ENCODE measurements at places on chromosomes 2 and 18.

DNA sequence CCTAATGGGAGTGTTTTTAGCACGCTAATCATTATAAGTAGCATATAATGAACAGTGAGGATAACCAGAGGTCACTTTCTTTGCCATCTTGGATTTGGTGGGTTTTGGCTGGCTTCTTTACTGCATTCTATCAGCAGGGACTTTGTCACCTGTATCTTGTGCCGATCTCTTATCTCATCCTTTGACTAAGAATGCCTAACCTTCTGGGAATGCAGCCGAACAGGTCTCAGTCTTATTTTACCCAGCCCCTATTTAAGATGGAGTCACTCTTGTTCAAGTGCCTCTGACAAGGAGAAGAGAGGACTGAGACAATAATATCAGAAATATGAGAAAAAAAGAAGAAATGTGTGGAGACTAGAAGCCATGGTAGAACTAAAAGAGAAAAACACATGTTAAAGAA is 276.4 kb downstream of the TMX3 start:
- DNase-seq = no peak

GRCh38 chr2:187576906-187577305 is 22.7 kb upstream of the TFPI start:
- DNase-seq = no peak

- DNase-seq = no peak
Observed at GRCh38 chr18:13112982-13113381, 105.6 kb upstream of the LDLRAD4 start.

DNA sequence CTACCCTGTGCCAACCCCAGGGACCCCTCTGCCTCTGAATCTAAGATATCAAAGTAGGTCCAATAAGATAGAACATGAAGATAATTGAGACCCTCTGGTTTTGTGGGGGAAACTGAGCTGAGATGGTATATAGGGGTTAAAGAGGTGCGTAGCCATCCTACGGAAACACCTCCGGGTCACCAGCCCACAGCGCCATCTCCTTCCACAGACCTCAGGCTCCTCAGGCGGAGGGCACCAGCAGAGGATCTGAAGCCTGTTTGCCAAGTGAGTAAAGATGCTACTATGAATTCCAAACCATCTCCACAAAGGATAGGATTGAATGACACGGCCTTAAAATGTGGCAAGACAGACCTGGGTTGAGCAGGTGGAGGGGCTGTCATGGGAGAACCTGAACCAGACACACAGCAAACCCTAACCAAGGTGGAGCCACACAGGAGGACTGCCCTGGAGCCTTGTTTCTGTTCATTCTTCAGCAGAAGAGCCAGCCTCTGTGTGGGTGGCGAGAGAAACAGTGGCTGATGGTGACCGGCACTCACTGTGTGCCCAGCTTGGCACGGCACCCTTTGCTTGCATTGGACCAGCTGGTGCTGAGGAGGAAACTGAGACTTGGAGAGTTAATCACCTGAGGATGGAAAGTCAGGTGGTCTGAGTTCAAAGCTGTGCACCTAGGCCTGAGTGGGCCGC is 10.2 kb downstream of the GBX2 start:
- DNase-seq = no peak

DNA sequence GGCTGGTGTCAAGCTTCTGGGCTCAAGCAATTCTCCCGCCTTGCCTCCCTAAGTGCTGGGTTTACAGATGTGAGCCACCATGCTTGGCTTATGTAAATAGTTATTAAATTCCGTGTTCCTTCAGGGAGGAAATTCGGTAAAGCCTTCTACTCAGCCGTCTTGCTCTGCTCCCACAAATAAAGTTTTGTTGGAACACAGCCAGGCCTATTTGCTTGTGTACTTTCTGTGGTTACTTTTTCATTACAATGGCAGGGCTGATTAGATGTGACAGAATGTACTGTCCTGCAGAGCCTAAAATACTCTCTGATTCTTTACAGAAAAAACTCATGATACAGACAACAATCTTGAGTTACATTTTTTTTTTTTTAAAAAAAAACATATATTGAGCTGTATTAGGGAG is 68.8 kb upstream of the TACR1 start:
- DNase-seq = no peak

DNA sequence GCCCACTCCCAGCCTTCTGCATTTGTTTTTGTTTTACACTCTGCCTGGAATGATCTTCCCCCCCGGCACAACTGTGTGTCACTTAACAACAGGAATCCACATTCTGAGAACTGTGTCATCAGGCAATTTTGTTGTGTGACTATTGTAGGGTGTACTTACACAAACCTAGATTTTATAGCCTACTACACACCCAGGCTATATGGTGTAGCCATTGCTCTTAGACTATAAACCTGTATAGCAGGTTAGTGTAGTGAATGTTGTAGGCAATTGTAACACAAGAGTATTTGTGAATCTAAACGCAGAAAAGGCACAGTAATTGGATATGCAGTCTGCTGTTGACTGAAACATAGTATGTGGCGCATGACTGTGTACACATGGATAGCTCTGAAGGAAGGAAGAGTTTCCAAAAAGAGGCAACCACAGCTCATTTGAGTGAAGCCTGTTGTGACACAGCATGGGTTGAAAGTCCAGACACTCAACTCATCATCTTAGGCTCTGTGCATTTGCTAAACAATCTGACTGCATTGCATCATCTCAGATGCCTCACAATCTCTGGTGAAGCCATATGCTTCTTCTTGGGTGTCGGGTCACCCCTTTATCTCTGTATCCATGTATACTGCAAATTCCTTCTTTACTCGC is 506.6 kb upstream of the SPHKAP start:
- DNase-seq = no peak

DNA sequence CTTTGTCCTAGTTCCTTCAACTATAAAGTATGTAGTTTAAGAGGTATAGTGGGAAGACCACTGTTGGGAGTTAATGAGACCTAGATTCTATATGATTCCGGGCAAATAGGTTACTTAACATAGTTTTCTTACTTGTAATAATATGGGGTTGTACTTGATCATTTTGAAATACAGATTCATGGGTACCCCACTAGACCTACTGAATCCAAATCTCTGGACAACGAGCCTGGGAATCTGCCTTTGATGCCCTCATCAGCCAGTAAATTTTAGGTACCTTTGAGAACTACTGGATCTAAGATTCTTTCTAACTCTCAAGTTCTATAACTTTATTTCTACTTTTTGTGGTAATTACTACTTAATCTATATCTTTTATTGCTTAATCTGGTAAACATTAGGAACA is 6.6 kb downstream of the BMPR2 start:
- no peak for DNase-seq

DNA sequence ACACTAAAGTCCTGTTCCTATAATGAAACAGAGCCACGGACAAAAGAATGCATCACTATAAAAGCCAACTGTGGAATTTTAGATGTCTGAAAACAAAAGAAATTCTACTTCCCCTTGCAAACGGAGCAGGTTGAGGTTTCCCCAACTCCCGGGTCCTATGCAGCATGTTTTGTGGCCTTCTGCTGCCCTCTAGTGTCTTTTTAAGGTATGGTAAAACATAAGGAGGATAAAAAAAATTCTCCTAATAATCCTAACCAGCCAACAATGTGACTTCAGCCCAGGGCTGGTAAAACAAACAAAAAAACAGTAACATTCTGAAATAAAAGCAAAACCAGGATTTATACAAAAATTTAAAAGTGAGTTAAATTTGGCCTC is 539.5 kb downstream of the NRXN1 start:
- no peak for DNase-seq

- DNase-seq = no peak
Observed at GRCh38 chr18:50886929-50887328, 8.0 kb downstream of the ME2 start.

DNA sequence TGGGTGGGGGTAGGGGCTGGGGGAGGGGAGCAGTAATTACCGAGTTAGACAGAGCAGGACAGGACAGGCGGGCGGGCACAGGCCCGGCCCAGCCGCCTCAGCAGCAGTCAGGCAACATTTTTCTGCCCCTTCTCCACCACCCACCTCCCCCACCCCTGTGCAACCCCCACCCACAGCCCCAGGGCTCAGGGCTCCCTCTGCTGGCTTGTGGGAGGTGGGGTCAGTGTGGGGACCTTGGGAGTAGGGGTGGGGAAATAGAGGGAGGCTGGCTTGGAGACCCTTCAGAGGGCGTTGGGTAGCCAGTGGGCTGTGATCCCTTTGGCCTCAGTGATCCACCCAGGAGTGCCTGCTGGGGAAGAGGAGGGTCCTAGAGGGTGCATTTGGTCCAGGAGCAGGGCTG is 6.4 kb downstream of the WNT6 start:
- peak; percentile 9 for DNase-seq

- no peak for DNase-seq
Observed at GRCh38 chr2:134152045-134153010, 101.5 kb upstream of the MGAT5 start.

DNA sequence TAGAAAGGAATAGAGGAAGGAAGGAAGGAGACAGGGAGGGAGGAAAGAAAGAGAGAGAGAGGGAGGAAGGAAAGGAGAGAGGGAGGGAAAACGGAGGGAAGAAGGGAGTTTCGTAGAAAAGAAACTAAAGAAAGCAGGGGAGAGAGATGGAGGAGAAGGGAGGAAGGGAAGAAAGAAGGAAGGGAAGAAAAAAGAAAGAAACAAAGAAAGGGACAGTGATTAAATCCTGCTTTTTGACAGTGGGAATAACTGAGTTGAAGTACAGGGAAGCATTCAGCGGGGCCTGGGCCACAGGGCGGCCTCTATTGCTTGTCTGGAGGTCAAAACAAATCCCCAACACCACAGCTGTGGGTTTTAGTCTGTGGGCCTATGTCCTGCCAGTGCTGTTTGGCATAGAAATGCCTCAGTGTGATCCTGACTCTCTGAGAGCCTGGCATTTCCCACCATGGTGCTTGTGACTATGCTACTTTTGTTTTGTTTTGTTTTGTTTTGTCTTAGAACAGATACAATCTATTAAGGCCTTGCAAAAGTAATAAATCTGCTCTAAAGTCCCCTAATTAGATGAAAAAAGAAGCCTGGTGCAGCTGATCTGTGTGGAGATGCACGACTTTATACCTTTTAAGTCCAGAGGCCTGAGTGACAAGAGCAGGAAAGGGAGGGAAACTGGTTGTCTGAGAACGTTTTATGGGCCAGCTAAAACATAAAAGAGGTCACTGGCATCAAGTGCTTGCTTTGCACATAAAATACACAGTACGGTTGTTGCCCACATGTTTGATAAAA is 40.0 kb downstream of the IL1RL2 start:
- DNase-seq = no peak

DNA sequence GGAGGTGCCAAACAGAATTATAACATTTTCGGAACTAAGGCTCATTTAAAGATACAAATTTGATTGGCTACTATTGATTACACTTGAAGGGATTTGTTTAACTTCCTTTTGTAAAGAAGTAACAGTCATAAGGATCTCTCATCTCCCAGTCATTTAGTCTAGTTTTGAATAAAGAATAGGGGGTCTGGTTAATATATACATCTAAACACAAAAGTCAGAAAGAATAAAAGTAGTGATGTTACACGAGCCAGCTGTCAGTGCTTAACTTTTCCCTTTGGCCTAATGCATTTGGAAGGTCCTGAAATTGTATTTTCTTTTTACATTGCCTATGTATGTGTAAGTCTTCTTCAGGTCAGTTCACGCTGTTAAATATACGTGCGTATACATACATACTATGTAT is 8.1 kb downstream of the SEPTIN2 start:
- no peak for DNase-seq

GRCh38 chr2:205484764-205485163 is 197.5 kb upstream of the NRP2 start:
- DNase-seq = no peak

DNA sequence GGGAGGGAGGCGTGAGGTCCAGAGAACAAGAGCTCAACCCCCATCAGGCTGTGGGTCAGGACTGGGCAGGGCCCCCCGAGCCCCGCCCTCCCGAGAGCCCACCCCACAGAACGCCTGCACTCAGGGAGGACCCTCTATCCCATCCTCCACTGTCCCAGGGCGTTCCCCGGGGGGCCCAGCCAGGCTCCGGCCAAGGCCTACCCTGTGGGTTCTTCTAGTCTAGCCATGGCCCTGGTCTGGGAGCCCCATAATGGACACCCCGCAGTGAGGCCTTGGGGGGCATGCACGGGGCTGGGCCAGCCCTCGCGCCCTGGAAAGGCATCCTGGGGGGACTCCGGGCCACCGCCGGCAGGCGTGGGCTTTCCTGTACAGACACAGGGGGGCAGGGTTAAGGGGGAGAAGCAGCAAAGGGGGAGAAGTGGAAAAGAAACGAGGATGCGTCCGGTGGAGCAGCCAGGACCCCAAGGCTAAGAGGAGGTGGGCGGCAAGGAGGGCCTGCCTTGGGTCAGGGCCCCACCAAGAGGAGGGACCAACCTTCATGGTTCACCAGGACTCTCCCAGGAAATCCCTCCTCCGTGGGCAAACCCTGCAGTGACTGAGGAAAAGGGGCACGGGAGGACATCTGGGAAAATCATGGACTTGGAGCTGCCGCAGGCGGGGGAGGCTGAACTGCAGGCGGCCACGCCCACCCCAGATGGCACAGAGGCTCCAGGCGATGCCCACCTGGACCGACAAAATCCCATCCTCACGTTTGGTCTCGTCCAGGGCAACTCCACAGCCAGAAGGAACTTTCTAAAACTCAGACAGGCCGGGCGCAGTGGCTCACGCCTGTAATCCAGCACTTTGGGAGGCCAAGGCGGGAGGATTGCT is 2.7 kb upstream of the CROCC2 start:
- no peak for DNase-seq

DNA sequence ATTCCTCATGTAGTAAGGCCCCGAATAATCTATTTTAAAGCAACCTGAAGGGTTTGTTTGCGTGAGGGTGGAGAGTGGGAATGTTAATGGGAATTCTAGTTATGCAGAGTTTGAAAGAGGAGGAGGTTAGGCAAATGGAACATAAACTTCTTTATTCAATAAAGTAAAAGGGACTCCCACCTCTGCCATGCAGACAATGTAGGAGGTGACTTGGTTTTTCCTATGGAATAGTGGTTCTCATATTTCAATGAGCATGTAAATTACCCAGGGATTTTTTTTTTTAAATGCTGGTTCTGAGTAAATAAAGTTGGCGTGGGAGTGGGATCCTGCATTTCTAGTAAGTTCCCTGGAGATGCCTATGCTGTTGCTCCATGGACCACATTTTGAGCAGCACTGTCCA is 367.9 kb downstream of the THSD7B start:
- no peak for DNase-seq

DNA sequence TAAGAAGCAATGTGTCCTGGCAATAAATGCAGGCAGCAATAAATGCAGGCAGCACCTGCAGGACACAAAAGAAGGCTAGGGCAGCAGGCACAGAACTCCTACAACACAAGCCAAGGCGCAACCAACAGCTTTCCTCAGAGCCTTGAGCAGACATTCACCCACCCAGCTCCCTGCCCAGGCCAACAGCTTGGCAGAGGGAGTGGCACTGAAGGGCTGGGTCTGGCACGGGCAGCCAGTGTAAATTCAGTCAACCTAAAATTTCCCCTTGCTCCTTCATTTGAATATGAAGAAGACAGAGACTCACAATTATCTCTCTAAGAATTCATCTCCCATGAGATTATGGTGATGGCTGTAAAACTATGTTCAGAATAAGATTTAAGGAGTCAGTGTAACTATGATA is 35.4 kb downstream of the AAK1 start:
- DNase-seq = no peak

Measured in right forelimb (tissue), 1 donor.